ENCODE measurements at places on chromosomes 2 and 18.

DNA sequence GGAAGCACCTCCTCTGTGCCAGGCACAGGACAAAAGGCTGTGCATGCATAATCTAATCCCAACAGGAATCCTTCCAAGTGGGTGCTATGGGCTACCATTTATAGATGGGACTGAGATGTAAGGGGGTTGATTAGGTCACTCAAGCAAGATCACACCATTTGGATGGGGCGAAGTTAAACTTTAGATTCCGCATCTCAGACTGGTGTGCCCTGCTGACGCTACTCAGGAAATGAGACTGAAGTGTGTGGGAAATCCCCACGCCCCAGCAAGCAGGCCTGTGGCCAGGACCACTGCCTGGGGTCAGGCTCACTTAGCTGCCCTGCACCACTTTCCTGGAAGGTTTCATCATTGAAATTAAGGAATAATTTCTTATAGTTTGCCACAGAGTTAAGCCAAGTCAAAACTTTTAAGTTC, 70.5 kb upstream of the PPP1CB start:
- peak; percentile 34 for DNase-seq

GRCh38 chr2:68371581-68371980, 6.5 kb downstream of the PLEK start:
- no peak for DNase-seq

DNA sequence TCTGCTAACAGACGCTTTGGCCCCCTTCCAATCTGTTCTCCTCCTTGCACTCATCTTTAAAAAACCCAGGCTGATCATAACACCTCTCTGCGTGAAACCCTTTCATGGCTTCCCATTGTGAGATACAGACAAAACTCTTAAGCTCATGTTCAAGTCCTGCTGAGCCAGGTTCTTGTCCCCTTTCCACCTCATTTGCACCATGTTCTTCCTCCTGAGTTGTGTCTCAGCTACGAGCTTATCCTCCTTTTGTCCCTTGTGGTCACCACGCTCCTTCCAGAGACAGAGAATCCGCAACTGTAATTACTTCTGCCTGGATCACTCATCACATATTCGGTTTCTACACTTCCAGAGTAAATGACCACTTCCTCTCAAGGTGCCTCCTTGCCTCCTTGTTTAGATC, 238.8 kb downstream of the ACTR3 start:
- no peak for DNase-seq

GRCh38 chr2:220701115-220701514, 871.0 kb downstream of the EPHA4 start:
- no peak for DNase-seq
